ENCODE measurements at places on chromosomes 11 and 22.

DNA sequence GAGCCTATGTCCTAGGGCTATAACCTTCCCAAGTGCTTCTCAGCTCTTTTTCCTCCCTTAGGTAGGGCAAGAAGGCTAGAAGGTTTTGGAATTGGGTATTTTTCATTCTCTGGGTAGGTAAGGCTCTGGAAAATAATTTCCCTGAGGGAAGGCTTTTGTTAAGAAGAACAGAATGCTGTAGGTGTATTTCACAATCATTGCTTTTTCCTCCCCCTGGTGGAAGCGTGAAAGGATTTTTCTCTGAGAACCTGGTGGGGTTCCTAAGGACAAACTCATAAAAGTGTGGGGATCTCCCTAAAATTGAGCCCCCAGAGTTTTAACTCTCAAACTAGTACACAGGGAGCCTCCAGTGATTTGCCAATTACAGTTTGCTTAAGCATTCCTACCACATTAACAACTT, 41.1 kb upstream of the NARS2 start:
- DNase-seq: no peak

GRCh38 chr11:26243426-26243825, 88.5 kb upstream of the ANO3 start:
- DNase-seq: no peak

DNA sequence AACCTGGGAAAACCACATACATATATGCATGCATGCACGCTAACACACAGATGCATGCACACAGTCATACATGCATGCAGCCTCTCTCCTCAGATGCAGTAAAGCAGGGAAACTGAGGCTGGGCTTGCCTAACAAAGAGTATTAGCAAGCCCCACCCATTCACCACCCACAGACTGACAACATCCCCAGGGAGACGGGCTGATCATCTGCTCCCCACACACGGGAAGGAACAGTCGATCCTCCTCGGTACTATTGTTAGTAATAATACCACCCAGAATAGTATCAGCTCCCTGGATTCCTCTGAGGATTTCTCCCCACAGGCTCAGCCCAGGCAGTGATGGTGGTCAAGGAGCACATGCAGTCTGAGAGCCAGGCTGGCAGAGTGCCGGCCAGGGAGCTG, 41.2 kb downstream of the SLC22A12 start:
- no peak for DNase-seq

GRCh38 chr11:70663815-70664214, 265.5 kb downstream of the CTTN start:
- no peak for DNase-seq

GRCh38 chr11:77547863-77548551, 41.7 kb upstream of the AQP11 start:
- DNase-seq: peak; percentile 8

DNA sequence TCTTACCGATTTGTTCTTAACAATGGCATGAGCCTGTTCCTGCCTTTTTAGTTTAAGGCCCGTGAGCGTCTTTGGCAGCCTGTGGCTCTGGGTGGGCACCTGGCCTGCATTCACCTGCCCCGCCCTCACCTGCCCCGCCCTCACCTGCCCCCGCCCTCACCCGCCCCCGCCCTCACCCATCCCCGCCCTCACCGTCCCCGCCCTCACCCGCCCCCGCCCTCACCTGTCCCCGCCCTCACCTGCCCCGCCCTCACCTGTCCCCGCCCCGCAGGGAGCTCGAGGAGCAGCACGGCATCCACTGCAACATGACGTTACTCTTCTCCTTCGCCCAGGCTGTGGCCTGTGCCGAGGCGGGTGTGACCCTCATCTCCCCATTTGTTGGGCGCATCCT, 14.2 kb downstream of the GATD1 start:
- DNase-seq: no peak

DNA sequence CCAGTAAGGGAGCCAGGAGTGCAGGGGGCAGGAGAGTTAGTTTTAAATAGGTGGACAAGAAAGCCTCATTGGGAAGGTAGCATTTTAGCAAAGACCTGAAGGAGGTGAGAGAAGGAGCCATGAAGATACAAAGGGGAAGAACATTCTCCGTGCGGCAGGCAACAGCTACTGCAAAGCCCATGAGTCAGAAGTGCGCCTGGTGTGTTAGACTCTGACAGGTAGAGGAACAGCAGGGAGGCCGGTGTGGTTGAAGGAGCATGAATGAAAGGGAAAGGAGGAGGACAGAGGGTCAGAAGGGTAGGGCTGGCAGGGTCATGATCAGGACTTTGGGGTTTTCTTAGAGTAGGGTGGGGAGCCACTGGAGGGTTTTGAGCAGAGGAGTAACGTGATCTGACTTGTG, 34.5 kb upstream of the PAMR1 start:
- DNase-seq: no peak

DNA sequence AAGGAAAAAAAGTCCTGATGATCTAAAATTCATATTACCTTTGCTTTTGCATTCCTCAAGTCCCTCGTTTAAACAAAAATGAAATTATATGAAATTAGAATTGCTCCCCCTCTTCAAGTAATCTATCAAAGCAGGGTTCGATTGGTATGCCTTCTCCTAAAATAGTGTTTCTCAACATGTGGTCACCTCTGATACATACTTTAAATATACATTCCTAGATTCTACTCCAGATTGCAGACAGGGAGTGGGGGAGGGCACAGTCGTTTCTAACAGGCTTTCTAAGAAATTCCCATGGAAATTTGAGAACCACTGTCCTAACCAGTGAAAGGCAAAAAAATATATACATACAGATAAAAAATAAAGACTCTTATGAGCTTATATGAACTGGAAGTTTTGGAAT, 22.6 kb upstream of the IRAG1 start:
- DNase-seq: no peak

DNA sequence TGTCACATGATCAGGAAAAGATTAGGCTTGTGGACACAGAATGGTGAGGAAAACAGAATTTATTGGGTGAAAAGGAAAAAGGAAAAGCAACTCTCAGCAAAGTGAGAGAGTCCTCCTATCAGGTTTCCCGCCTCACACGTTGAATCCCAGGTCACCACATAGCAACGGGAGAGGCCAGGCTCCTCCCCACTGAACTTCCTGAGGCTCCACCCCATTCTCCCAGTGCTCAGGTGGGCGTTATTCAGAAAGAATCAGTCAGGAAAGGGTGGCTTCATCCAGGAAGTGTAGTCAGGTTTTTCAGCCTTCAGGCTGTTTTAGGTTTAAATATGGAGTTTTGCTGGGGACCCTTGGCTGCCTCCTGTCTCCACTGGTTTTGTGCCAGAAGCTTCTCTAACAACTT, 66.9 kb downstream of the SPON1 start:
- no peak for DNase-seq

DNA sequence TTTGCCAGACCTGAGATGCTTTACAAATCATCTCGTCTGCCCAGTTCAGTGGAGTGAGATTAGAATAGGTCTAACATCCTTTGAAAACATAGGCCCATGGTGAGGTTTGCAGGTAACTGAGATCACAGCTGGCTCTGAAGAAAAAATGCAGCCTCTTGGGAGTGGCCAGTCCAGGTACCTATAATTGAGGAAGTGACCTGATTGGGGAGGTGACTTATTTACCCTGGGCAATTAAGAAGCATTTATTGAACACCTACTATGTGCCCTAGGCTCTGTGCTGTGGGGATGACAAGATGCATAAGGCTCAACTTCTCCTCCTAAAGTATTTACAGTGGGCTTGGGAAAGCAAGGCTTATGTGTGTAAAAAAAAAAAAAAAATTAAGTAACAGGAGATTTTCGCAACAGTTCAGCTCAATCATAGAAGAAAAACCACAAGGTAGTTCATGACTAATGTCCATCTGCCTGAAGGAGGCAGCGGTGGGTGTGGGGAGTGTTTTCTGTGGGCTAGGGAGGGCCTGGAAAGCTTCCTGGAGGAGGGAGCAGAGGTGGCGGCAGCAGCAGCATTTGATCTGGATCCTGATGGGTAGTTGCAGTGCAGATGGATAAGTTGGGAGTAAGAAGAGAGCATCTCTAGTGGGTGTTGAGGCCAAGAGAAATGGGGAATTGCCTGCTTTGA, 16.1 kb downstream of the MICAL2 start:
- no peak for DNase-seq

DNA sequence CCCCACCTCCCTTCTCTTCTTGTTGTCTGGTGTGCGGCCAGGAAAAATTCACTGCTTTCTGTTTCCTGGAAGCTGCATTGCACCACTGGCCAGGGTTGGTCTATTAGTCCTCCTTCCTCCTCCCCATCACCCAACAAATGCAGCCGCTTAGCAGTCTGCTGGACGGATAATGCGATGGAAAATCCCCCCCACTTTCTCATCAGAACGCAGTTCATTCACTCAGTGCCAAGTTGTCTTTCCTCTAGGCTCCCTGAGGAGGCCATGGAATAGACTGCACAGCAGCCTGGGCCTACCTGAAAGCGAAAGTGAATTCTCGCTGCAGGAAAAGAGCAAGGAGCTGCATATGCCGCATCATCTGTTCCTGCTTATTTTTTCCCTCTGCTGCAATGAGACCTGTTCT, 513.6 kb downstream of the METTL15 start:
- no peak for DNase-seq

GRCh38 chr11:27861706-27862430, 161.6 kb upstream of the BDNF start:
- DNase-seq: no peak

GRCh38 chr11:74397501-74398243, 561 bp downstream of the PGM2L1 start:
- peak; percentile 15 for DNase-seq

DNA sequence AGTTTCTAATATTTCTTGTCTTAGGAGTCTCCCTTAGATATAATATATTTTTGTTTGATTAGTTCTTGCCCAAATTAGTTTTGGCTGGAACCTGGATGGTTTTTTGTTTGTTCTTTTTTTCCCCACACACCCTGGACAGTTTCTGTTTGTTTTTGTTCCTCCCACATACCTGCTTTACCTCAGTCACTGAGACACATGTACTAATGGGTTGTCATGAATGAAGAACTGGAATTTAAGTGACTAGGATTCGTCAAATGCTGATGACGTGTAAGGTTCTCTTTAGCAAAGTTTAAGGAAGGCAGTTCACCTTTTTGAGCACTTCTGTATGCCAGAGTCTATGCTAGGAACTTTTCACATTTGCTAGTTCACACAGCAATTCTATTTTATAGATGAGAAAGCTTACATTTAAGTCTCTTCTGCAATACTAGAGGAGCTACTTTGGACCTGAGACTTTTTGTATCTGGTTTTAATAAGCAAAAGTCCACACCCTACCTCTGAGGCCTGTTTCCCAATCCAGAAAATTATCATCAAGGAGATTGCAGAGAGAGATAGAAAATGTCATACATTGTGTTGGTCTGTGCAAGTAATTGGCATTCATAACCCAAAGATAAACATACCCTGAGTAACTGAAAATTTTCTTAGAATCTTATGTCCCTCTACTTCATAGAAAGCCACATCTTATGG, 86.7 kb upstream of the RAB1B start:
- no peak for DNase-seq

DNA sequence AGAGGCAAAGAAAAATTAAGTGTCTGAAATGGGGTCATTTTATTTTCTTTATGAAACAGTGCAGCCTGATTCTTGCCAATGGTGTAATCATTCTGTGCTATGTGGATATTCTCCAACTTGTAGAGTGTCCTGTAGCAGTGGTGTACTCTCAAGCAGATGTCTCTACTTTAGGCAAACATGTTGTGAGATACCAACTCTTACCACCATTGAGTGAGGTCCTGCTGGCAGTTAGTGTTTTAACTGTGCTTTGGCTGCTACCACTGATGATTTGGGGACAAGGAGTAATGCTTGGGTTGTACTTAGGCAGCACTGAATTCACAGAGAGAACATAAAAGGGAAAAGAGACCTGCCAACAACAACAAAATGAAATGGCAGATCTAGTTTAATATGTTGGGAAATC, 122.5 kb downstream of the APIP start:
- no peak for DNase-seq

DNA sequence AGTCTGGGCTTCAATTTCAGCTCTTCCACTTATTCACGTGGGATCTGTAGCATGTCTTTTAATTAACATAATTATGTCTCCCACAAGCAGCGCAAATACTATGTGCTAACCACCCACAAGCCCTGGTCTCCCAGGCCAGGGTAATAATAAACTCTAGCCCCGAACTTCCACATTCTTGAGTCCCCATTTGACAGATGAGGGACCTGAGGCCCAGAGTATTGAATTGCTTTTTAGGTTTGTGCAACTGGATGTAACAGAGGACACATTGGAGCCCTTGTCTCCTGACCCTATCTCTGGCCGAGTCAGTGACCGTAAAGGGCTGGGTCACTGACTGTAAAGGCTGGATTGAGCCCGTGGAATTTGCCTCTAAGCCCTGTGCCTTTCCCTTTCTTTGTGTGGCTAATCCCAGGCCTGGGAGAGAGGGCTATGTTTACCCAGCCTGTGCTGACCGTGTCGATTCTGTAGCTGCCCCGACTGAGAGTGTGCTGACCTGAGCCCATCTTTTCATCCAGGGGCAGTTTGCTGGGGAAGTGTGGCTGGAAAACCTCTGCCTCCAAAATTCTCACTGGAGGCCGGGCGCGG, 3.9 kb downstream of the CRYBB2 start:
- DNase-seq: no peak

DNA sequence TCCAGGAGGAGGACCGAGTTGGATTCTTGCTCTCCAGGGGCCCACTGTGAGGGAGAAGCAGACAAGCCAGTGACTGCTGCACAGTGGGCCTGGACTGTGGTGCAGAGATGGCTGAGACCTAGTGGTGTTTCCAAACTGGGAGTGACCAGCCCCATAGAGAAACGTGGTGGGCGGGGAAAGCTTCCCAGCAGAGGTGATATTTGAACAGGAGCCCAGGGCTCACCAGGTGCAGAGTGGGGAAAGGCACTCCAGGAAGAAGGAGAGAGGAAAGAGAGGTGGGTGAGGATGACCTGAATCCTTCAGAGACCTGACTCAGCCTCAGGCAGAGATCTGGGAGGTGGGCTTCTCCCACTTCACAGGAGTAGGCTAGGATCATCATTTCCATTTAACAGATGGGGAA, 52.1 kb upstream of the RASD2 start:
- no peak for DNase-seq

DNA sequence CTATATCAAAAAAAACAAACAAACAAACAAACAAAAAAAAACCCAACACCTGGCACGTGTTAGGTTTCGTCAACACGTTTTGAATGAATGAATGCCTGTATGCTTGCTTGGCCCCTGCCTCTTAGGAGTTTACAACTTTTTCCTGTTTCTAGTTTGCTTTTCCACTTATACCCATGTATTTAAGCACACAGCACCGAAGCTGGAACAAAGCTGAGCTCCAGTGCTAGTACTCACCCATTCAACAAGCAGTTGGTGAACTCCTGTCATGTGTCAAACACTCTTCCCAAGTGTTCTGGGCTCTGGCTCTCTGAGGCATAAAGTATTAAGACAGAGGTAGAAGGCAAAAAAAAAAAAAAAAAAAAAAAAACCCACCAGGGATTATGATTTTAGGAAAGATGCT, 599.3 kb downstream of the BUD13 start:
- no peak for DNase-seq

All from stimulated activated CD4-positive, alpha-beta T cell treated with anti-CD3 and anti-CD28 coated beads, Interleukin-1b, Interleukin-23, amount 100 ng/mL, for 48 hours (primary cell).